ENCODE measurements at places on chromosomes 2 and 18. TPM values are rescaled to one million over a fixed set of nuclear protein-coding genes. Genes with fewer than 3 reads are reported as not detected.

DNA sequence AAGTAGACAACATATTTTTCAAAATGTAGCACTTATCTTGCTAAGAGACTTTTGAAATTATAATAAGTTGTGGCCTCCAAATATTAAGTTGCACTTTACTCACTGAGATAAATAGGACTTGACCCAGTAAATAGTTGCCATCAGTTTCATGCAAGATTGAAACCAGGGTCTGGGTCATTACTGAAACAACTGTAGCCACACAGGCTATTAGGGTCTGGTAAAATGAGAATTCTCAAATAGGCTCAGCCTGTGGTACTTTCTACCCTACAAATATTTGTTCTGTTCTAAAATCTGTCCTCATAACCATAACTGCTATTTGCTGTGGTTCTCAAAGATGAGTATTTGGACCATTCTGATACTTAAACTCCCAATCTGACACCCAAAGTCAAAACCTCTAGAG is 115.4 kb upstream of the STK17B start:
- no peak for DNase-seq

GRCh38 chr2:57182916-57183315 is 863.7 kb upstream of the VRK2 start:
- no peak for DNase-seq

Gene DOCK10
- total RNA-seq = 4.8 TPM

- DNase-seq = no peak
These were observed 29.7 kb upstream of the CHST9 start for GRCh38 chr18:27214831-27215230.

GRCh38 chr18:199768-200167 is 41.4 kb downstream of the USP14 start:
- DNase-seq = no peak

Gene TUBA4B
- not detected for total RNA-seq

Gene ABCG5
- total RNA-seq = not detected

Gene DRC1
- total RNA-seq = not detected

Gene LRRC30
- not detected for total RNA-seq

Gene CABLES1
- 3.5 TPM for total RNA-seq

Gene LRATD1
- 9.6 TPM for total RNA-seq

Gene ST8SIA3
- not detected for total RNA-seq

GRCh38 chr2:216507220-216508160 is 8.8 kb downstream of the RPL37A start:
- DNase-seq = no peak

Gene GKN1
- not detected for total RNA-seq

DNA sequence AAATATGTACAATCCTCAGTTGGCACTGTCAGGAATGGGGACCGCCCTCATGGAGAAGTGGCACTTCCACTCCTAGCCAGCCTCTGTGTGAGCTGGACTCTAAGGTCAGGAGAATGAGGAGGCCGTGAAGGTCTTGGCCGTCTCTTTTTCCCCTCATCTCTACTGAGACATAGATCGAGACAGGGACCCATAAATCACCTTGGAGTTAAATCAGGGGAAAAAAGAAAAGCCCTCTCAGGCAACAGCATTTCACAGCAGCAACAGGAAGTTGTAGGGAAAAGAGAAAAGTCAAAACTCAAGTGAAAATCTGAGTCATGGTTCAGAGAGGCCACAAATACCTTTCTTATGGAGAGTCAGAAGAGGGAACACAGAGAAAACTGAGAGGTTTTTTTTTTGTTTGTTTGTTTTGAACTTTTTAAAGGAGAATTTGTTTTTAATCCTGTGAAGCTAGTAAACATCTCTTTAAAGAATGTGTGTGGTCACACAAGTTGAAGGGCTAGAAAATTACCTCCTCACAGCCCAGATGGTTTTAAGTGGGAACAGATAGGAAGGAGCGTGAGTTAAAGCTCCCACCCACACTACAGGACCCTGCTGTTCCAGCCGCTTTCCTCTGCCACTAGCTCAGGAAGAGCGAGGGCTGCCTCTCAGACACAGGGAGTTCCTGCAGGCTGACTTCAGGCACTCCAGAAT is 30.6 kb upstream of the CYP1B1 start:
- DNase-seq = no peak

GRCh38 chr2:16773080-16773713 is 107.6 kb upstream of the CYRIA start:
- no peak for DNase-seq

- DNase-seq = no peak
These were observed 1101.0 kb upstream of the FANCL start for GRCh38 chr2:59342166-59342565.

DNA sequence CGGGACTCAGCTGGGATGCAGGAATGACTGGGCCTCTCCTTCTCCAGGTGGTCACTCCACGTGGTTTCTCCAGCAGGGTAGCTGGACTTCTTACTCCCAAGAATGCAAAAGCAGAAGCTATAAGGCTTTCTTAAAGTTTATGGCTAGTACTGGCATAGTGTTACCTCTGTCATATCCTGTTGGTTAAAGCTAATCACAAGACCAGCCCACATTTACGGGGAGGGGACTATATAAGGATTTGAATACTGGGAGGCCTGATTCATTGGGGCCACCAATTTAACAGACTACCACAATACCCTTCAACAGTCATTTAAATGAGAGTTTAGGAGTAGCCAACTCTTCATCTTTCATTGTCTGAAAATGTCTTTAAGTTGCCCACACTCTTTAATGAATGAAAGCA is 94.4 kb upstream of the TSPYL6 start:
- DNase-seq = no peak

GRCh38 chr2:55948176-55948923 is 24.8 kb upstream of the EFEMP1 start:
- no peak for DNase-seq

- DNase-seq = no peak
These were observed 201.7 kb upstream of the CWC22 start for GRCh38 chr2:180208841-180209240.

Gene LIMS3
- total RNA-seq = 3.3 TPM

- DNase-seq = no peak
These were observed 25.9 kb downstream of the LYPD6B start for GRCh38 chr2:149064365-149064841.

DNA sequence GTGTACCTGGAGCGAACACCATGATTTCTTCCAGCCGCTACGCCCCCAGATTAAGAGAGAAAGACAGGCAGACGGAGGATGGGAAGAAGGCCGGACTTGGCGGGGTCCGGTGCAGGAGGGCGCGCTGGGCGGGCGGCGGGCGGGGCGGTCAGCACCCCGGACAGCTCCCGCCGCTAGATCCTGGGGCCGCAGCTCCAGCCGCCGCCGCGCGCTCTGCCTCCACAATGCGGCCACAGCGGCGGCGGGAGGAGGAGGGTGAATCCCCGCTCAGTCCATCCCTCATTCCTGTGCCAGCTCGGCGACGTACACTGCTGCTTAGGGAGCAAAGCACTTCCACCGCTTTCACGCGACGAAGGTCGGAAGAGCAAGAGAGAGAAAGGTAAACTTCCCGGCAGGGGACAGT is at the start of gene AKAIN1:
TSS of gene AKAIN1 (minus strand) at position 226 of the 403 bp plus-strand sequence. CDS start at position 22, 204 bp downstream.
- peak; percentile 72 for DNase-seq

DNA sequence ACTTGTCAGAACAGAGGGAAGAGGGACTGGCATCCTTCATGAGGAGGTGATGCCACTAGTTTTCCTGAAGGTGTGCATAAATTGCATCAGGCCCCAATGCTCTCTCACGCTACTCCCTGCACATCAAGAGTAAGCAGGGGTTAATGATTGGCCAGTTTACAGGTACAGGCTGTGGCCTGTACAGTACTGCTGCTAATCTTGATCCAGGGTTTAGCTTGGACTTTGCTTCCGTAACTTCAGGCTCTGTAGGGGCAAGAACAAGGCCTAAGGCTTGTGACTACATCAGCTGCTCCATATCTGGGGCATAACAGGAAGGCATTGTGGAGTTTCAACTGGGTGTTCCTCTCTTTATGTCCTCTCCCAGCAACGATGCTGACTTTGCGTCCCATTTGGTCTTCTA is 96.8 kb upstream of the FZD7 start:
- no peak for DNase-seq

Gene IL36RN
- total RNA-seq = not detected

- DNase-seq = no peak
These were observed 96.2 kb downstream of the GLI2 start for GRCh38 chr2:120831891-120832290.

Gene CCDC85A
- total RNA-seq = 2.0 TPM

- DNase-seq = no peak
These were observed 154.5 kb downstream of the SMAD2 start for GRCh38 chr18:47775961-47776360.

Gene TMEM87B
- total RNA-seq = 10.8 TPM

DNA sequence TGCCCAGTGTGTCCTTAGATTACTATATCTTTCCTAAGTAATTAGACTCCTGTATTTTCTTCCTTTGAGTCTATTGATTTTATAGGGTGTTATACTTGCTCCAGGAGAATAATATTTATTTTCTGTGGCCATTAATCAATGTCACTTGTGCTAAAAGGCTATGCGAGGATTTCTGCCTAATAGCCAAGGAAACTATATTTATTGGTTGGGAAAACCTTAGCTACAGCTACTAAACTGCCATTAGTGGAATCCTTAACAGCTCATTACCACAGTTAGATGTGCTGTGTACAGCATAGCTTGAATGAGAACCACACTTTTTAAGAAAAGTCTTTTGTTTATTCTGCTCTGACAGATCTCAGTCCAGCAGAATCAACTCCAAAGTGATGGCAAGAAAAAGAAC is 537.3 kb downstream of the ERBB4 start:
- no peak for DNase-seq

DNA sequence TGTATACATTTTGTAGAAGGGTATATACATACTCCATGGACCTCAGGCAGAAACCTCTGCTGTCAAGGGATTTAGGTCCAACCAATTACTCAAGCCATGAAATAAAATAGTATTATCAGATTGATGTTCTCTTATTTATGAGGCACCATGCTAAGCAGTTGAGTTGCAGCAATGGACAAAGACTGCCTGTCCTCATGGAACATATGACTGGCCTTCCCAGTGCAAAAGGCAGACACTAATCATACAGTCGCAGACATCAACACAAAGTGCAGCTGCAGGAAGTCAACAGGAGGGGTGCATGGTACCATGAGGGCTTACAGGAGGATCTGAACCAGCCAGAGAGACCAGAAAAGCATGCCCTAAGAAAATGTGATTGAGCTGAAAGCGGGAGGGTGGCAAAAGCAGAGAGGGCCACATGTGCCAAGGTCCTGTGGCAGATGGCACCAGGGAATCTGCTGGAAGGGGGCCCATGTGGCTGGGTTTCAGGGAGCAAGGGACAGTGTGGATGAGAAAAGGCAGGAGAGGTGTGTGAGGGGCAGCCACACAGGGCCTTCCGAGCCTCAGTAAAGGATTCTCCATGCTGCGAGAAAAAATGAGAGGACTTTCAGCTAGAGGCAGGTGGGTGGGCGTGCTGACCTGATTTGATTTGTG is 61.4 kb upstream of the RNF152 start:
- no peak for DNase-seq

- DNase-seq = no peak
These were observed 110.9 kb downstream of the GALR1 start for GRCh38 chr18:77360315-77361190.

Gene POTEI
- 2.9 TPM for total RNA-seq
